Ascending aorta (tissue), 2 donors: ENCODE measurements at places on chromosomes 4 and X. TPM values are rescaled to one million over a fixed set of nuclear protein-coding genes. Genes with fewer than 3 reads are reported as not detected.

The CORIN gene
- total RNA-seq: not detected

The XAGE1A gene
- total RNA-seq: not detected

The HDX gene
- total RNA-seq: 5.3 TPM

The GPC3 gene
- total RNA-seq: 0.75 TPM

The CCNI gene
- 140 TPM for total RNA-seq

The MXRA5 gene
- total RNA-seq: 0.21 TPM

The SMC1A gene
- total RNA-seq: 11.2 TPM

The MID2 gene
- total RNA-seq: 37.1 TPM

The AFF2 gene
- total RNA-seq: 2.3 TPM

The BGN gene
- total RNA-seq: 1,387 TPM

GRCh38 chrX:18354369-18355223, at the start of gene SCML2:
SCML2 (minus strand) TSS chrX:18354688; CDS start chrX:18334071, 20,617 bp downstream.
- no peaks in the 10 kb centered on the region for H3K27me3 ChIP-seq
- DNase-seq: no peak
- no peak within 1 kb of the TSS for H3K27ac ChIP-seq
- H3K4me3 ChIP-seq: peak within 1 kb of the TSS; percentile 68

DNA sequence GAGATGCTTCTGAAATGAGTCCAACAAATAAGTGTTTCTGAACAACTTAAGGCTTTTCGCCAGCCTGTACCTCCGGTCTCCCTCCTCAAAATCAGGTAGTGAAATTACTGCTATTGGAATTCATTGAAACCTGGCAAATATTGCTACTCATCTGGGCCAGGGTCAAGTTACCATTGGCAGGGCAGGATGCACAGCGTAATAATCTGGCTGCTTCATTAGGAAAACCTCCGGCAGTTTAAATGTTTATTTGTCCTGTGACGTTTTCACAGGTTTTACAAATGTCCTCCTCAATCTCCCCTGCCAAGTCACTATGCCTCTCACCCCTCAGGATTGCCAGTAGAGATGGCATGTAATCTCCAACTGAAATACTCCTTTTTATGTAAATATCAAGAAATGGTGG, 92.6 kb upstream of the KDR start:
- H3K4me1 ChIP-seq: no peaks in the 10 kb centered on the region
- H3K27ac ChIP-seq: no peak overlapping the region
- no peaks in the 10 kb centered on the region for H3K36me3 ChIP-seq
- no peaks in the 10 kb centered on the region for H3K27me3 ChIP-seq

- H3K4me1 ChIP-seq: no peaks in the 10 kb centered on the region
- no peak overlapping the region for H3K27ac ChIP-seq
- H3K36me3 ChIP-seq: no peaks in the 10 kb centered on the region
- no peak overlapping the region for H3K4me3 ChIP-seq
- DNase-seq: no peak
Measured at GRCh38 chrX:40273356-40274050, 175.7 kb upstream of the BCOR start.

GRCh38 chrX:38923451-38923969, 122.3 kb downstream of the MID1IP1 start:
- H3K27ac ChIP-seq: no peak overlapping the region
- no peak for DNase-seq
- no peaks in the 10 kb centered on the region for H3K36me3 ChIP-seq
- no peak overlapping the region for H3K4me3 ChIP-seq
- no peaks in the 10 kb centered on the region for H3K27me3 ChIP-seq

GRCh38 chr4:7824218-7824617, 115.4 kb downstream of the AFAP1 start:
- no peaks in the 10 kb centered on the region for H3K36me3 ChIP-seq
- H3K27ac ChIP-seq: peak overlapping the region; percentile 90

- no peaks in the 10 kb centered on the region for H3K36me3 ChIP-seq
- H3K27me3 ChIP-seq: no peaks in the 10 kb centered on the region
- H3K4me3 ChIP-seq: no peak overlapping the region
- no peak for DNase-seq
- H3K27ac ChIP-seq: no peak overlapping the region
Measured at GRCh38 chr4:89759426-89759825, 77.5 kb downstream of the SNCA start.

GRCh38 chrX:13081395-13082205, 37.2 kb upstream of the FAM9C start:
- peak overlapping the region; percentile 13 for H3K27ac ChIP-seq
- no peaks in the 10 kb centered on the region for H3K27me3 ChIP-seq
- no peaks in the 10 kb centered on the region for H3K36me3 ChIP-seq
- DNase-seq: no peak

DNA sequence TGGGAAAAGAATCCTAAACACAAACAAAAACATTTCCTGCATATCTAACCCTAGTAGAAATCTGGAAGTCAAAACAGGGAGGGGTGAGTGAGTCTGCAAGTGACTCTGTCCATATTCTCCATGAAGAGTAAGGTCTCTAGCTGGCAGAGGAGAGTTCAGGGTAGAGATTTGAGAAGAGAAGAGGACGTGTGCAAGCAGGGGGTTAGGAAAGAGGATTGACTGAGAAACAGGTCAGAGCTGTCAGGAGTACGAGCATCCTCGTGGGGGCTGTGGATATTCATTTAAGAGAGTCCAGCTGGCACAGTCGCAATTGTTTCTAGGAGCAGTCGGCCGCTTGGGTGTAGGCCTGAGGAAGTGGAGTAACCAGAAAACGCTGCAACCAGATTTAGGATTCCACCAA, 27.9 kb downstream of the PROM1 start:
- no peaks in the 10 kb centered on the region for H3K36me3 ChIP-seq
- peak overlapping the region; percentile 70 for H3K27ac ChIP-seq
- H3K4me1 ChIP-seq: peaks cover 28% of the 10 kb centered on the region
- no peaks in the 10 kb centered on the region for H3K27me3 ChIP-seq
- DNase-seq: no peak
- no peak overlapping the region for H3K4me3 ChIP-seq

- H3K4me1 ChIP-seq: no peaks in the 10 kb centered on the region
- peak overlapping the region; percentile 56 for H3K4me3 ChIP-seq
- no peak for DNase-seq
- H3K36me3 ChIP-seq: no peaks in the 10 kb centered on the region
- H3K27ac ChIP-seq: no peak overlapping the region
Measured at GRCh38 chr4:170497112-170497511, 407.4 kb upstream of the AADAT start.

GRCh38 chr4:1511441-1512041, 105.3 kb upstream of the NKX1-1 start:
- no peak overlapping the region for H3K4me3 ChIP-seq
- H3K36me3 ChIP-seq: no peaks in the 10 kb centered on the region
- H3K4me1 ChIP-seq: no peaks in the 10 kb centered on the region
- H3K27me3 ChIP-seq: peaks cover 13% of the 10 kb centered on the region
- no peak overlapping the region for H3K27ac ChIP-seq
- no peak for DNase-seq

DNA sequence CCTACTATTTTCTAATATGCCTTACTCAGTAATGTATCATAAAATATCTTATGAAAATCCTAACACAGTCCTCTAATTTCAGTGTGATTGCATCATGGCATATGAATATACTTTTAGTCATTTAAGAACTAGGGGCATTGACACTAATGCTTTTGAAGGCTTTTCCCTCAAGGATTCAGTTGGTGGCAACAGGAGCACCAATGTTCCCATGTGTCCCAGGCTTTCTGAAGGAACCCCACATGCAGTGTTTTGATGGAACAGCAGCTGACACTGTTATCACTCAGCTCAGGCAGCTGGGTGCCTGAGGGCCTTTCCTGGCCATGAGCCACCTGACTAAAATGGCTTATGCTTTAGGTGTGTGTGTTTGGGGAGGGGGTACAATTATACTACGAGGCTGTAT, 348.3 kb downstream of the ARHGAP24 start:
- H3K27ac ChIP-seq: no peak overlapping the region
- H3K27me3 ChIP-seq: no peaks in the 10 kb centered on the region
- DNase-seq: no peak
- H3K36me3 ChIP-seq: no peaks in the 10 kb centered on the region

DNA sequence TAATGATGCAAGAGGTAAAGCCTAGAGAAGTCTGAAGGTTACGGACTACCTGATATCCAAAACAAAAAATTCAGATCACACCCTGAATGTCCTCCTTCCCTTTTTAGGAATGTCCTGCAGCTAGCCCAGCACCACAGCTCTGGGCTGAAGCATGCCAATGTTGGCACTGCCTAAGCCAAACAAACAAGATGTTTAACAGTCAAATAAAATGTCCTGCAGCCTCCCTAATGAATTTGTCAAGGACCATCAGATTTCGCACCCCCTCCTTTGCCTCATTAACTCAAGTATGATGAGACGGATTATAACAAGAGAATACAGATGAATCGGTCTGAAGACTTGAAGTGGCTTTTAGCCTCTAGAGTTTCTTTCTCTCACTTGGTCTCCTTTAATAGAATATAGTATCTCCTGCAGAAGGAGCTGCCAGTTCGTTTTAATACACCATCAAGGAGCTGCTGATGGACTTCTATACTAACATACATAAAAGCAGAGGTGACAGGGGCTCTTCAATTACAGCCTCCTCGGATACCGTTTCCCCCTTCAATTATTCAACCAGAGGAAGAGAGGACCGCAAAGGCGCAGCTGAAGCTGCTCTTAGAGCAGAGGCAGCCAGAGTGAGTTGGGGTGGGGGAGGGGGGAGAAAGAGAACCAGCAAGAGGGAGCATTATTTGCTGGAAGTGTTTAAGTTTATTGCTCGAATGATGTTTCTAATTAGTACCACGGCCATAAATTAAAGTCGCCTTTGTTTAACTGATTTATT, 3.0 kb upstream of the MAB21L2 start:
- no peaks in the 10 kb centered on the region for H3K36me3 ChIP-seq
- no peak for DNase-seq
- no peaks in the 10 kb centered on the region for H3K4me1 ChIP-seq
- H3K4me3 ChIP-seq: peak overlapping the region; percentile 27
- peak overlapping the region; percentile 58 for H3K27ac ChIP-seq
- H3K27me3 ChIP-seq: no peaks in the 10 kb centered on the region

GRCh38 chr4:38667085-38667893, 3.3 kb downstream of the KLF3 start:
- peak overlapping the region; percentile 96 for H3K27ac ChIP-seq
- no peaks in the 10 kb centered on the region for H3K36me3 ChIP-seq
- peak; percentile 95 for DNase-seq
- H3K27me3 ChIP-seq: no peaks in the 10 kb centered on the region
- peak overlapping the region; percentile 83 for H3K4me3 ChIP-seq
- peaks cover 47% of the 10 kb centered on the region for H3K4me1 ChIP-seq
